NCI-H1417 treated with DMSO at 0.1 percent for 48 hours (cell line): ENCODE measurements at places on chromosomes 4 and X.

- no peak for DNase-seq
These were observed 122.8 kb downstream of the SLC10A7 start for GRCh38 chr4:146398896-146399445.

GRCh38 chr4:76605099-76605563 is 170.1 kb downstream of the SHROOM3 start:
- no peak for DNase-seq

DNA sequence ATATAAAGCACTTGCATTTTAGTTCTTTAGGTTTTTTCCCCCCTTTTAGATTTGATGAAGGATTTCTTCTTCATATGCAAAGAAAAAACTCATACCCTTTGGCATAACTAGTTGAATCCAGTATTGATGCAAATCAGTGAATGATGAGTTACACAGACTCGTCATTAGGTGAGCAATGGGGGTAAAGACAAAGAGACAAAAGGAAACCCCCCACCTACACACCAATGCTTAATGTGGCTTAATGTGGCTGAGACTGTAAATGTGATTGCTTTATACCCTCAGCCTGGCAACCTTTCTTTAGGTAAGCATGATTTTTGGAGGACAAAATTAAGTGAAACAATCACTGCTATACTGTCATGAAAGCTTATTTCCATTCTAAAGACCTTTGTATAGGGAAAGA is 39.5 kb downstream of the CD40LG start:
- DNase-seq = no peak

GRCh38 chr4:2843941-2844584 is 419 bp downstream of the ADD1 start:
- no peak for DNase-seq

DNA sequence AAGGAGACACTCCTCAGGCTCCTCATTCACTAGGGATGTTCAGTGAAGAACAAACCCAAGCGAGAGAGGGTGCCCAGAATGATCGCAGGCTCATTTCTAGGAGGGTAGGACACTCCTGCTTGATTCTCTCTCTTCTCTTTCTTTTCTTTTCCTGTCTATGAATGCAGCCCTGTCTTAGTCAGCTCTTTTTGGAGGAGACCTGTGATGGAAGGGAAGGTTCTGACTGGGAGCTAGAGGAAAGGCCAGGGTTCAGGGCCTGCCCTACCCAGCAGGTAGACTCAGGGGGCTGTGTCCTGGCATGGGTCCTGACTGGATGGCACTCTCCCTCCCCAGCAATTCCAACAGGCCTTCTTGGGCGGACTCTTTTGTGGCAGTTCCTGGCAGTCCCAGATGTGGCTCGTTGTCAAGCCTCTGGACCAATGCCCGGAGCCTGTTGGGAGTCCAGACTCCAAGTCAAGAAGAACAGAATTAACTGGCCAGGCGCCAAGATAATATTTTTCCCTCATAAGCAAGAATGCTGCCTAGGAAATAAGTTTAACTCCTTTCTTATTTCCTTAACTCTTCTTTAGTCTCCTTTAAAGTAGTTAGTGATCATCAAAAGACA is 139.4 kb upstream of the SCML1 start:
- no peak for DNase-seq

DNA sequence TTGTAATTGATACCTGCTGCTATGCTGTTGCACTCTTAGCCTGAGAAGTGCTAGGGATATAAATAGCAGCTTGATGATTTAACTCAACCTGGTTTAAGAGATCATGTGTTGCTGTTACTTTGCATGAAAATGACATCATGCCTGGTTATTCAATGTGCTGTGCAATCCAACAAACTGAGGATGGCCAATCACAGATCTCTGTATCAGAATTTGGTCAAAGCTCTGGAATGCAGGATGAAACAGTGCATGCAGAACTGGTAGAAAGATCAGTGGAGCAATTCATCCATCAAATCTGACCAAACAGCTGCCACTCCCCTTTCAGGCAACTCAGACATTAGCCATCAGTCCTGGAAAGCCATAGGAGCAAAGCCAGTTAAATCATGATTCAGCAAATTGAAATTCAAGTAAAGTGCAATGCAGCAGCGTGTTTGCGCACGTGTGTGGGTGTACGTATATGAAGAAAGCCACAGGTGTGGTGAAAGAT is 160.3 kb upstream of the RASGEF1B start:
- DNase-seq = no peak
